ENCODE measurements at places on chromosomes 13 and 19. TPM values are rescaled to one million over a fixed set of nuclear protein-coding genes. Genes with fewer than 3 reads are reported as not detected.

GRCh38 chr19:32459204-32459865 is 53.8 kb downstream of the DPY19L3 start:
- no peak for DNase-seq

- no peak for DNase-seq
Measured at GRCh38 chr13:39776439-39776838, 121.0 kb downstream of the COG6 start.

DNA sequence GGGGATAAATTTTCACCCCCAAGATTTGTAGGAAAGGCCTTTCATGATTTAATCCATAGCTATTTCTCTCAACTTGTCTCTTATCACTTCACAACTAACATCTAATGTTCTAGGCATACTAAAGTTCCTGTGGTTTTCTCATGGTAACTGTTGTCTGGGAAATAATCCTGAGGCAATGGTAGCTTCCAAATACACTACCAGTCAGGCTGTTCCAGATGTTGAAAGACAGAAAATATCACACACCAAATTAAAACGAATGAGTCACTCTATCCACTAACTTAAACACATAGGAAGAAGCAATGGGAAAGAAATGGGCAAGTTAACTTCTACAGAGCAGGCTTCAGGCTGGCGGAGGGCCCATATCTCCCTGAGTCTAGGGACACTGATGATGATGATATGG is 77.7 kb upstream of the MYO16 start:
- DNase-seq, result no peak

DNA sequence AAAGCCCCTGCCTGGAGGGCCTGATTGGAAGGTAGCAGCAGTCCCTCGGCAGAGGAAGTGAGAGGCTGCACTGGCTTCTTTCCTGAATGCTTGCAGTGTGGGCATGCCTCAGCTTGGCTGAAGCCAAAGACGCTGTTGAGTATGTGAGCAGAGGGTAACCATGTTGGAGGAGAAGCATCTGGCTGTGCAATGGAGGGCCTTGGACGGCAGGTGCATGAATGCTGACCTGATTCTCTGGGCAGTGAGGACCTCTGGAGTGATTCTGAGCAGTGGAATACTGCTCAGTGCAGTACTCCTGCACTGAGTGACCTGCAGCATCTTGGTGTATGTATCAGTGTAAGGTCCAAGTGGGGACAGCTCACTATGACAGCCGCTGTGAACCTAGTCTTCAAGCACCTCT is 46.9 kb downstream of the SOX1 start:
- DNase-seq, result no peak

GRCh38 chr19:35459414-35460082 is 11.5 kb downstream of the FFAR2 start:
- DNase-seq, result no peak

DNA sequence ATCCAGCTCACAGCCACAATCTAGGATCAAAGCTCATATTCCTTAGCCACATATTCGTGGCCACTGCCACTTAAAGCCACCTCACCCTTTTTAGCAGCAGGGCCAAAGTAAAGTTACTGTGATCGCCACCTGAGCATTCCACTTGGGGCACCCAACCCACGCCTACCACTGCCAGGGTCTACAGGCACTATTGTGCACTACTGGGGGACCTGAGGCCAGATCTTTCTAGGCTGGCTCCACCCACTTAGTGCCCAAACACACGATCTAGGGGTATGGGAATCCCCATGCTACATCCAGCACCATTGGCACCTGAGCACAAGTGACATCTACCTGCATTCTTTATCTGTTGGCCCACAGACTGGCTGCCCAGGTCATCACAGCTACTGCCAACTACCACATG is 517.9 kb upstream of the PRR20A start:
- no peak for DNase-seq

DNA sequence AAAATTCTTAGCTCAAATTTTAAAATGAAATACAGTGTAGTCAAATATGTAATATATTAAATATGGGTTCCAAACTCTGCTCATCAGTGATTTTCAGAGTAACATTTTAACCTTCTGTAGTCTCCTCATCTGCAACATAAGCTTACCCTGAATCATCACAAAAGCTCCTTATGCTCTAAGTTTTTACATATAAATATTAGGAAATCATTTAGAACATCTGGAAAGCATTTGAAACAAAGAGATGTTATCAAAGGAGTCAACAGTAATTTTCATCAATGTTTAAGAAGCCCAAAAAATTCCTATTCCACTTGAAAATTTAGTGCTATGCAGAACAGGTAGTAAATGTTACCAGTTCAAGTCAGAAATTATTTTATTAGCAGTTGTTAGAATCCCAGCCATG is 224.7 kb downstream of the DCT start:
- no peak for DNase-seq

- no peak for DNase-seq
Measured at GRCh38 chr19:50496189-50497021, 14.6 kb downstream of the JOSD2 start.

- DNase-seq, result no peak
Measured at GRCh38 chr19:46213156-46213555, 16.4 kb upstream of the IGFL1 start.

DNA sequence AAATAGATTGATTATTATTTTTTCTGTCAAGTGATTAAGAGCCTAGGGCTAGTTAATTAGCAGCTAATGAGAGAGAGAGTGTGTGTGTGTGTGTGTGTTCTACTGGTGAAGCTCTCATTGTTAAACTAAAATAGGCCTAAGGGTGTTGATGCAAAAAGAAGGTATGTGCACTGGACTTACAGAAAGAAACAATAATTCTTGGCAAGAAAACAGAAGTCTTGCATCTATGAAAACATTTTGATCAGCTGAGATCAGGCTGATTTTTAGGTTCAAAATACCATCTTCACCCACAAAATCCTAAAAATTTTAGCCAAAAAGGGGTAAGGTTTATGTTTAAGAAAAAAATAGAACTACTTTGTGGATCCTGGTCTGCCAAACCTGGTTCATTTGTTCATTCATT is 106.5 kb downstream of the POSTN start:
- DNase-seq, result no peak

DNA sequence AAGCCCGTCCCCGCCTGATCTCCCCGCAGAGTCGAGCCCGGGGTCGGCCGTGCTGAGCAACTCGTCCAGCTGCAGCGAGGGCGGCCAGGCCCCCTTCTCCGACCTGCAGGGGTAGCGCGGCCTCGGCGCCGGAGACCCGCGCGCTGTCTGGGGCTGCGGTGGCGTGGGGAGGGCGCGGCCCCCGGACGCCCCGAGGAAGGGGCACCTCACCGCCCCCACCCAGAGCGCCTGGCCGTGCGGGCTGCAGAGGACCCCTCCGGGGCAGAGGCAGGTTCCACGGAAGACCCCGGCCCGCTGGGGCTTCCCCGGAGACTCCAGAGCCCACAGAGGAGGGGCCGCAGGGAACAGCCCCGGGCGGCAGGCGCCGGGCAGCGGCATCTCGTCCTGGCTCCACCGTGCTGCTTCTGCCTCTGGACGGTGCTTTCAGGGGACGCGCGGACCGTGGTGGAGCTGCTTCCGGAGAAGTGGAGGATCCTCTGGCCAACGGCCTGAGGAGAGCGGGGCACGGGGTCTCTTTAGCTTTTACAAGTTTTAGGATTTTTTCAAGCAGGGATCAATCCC is 8.8 kb upstream of the F7 start:
- no peak for DNase-seq

- DNase-seq, result no peak
Measured at GRCh38 chr13:106678646-106679418, 110.9 kb upstream of the ARGLU1 start.

GRCh38 chr13:64866331-64866730 is 2363.8 kb downstream of the PCDH9 start:
- DNase-seq, result no peak

The OR7C1 gene
- polyA plus RNA-seq, result not detected

The UPK1A gene
- not detected for polyA plus RNA-seq

The KCNN1 gene
- not detected for polyA plus RNA-seq

The SIAH3 gene
- not detected for polyA plus RNA-seq

The HIF3A gene
- polyA plus RNA-seq, result not detected
